HCEC 1CT (cell line): ENCODE measurements at places on chromosomes 12 and 14.

DNA sequence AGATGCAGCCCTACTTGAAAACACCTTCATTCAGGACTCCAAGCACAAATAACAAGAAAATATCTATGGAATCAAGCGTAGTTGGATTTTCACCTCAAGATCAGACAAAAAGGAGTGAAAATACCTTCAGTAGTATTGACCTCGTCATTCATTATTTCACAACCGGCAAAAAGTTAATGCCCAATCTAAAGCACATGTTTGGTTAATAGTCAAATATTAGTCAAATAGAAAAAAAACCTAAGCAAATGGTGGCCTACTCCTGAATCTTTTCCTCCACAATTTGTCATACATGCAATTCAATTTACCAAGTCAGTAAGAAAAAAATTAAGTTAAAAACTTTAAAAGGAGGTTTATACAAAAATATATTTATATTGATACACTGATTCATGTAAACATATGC lies 50.0 kb downstream of the SLC38A4 start:
- no peak for DNase-seq

DNA sequence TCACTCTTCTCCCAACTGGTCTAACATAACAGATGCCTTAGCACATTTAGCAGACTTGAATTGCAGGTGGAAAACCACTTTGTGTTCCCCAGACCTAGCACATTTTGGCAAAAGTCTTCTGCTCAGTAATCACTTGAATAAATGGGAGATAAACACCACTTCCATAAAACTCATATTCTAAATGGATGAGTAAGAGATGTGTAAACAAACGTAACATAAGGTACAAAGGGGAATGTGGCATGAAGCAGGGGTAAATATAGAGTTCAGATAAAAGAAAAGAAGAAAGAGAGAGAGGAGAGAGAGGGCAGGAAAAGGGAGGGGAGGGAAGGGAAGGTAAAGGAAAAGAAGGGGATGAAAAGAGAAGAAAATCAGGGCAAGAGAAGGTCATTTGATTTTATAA lies 17.0 kb upstream of the KERA start:
- DNase-seq: no peak

GRCh38 chr12:52837413-52837741 lies 3.3 kb upstream of the KRT79 start:
- DNase-seq: peak; percentile 48

- DNase-seq: no peak
These were observed 102.0 kb downstream of the LGR5 start for GRCh38 chr12:71541583-71541982.

DNA sequence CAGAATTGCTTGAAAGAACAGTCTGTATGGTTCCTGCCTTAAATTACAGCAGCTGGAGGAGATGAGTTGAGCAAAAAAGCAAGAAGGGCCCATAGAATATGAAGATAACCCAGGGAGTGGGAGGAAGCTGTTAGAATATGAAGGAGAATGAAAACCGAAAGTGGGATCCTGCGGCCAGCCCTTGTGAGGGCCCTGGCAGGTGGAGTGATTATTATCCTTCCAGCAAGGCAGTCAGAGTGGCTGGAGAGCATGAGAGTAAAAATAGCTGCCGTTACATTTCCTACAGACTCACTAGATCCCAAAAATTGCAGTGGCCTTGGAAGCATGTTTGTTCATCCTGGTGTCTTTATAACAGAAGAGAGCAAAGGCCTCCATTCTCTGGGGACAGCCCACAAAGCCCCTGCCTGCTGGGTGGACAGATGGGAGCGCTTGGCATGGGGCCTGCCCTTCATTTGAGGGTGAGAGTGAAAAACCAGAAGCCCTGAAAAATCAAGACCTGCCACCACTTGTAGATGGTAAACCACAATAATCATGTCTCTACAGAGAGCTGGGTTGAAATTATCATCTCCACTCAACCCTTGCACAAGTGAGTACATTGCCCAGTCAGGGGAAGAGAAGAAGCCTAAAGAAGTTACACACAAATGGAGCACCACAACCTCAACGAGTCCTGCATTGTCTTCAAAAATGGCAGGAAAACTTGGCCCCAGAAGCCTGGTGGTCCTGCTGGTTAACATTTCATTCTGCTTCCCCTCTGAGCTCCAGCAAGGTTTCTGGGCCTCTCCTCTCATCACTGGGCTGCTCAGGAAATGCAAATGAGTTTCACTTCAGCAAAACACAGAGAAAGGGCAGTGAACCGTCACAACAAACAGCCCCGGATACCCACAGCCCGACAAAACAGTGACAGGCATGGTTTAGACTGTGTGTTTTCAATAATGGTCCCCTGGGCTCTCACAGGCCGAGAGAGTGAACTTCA lies 20.5 kb downstream of the ZDHHC22 start:
- DNase-seq: no peak

DNA sequence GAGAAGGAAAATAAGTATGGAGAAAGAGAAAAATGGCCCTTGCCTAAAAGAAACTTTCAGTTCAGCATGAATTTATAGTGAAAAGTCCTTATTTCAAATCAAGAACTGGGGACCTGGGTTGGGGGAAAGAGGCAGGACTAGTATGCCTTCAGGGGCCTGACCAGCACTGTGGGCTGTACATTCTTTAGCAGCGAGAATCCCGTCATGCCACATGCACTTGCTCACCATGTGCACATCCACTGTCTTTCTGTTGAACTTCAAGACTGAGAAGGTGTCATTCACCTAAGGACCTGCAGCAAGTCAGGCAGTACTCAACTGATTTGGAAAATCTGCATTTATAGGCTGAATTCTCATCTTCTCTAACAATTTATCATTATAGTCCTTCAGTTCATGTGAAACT lies 50.2 kb downstream of the RAB35 start:
- no peak for DNase-seq

DNA sequence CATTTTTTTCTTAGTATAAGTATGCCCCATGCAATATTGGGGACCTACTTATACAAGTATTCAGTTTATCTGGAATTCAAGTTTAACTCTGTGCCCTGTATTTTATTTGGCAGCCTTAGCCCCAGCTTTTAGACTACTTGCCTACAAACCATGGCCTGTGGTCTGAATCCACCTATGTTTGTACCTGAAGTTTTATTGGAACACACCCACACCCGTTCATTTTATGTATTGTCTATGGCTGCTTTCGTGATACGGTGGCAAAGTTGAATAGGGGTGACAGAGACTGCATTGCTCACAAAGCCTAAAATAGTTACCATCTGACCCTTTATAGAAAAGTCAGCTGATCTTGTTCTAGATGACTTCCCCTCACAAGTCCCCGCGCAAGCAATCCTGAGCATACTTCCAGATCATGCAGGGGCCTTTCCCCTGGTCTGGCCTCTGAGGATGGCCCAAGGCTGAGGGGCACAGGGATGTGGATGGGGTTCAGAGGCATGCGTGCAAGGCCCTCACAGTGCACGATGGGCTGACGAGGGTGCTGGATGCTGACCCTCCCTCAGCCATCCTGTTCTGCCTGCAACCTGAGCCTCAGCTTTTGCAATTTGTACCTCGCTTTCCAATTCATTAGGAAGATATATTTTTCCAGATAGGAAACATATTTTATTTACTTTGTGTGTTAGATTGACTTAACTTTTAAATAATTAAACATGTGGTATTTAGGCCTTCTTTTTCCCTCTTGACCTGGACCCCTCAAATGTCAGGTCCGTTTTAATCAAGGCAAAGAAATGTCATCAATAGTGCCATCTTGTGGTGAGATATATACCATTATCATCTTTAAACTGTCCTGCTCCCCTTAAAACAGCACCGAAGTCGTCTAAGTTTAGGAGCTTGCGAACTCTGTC lies 527.3 kb upstream of the CCDC196 start:
- DNase-seq: peak; percentile 23

GRCh38 chr12:3464561-3464960 lies 26.4 kb upstream of the PRMT8 start:
- DNase-seq: no peak
